ENCODE measurements at places on chromosomes 12 and 14.

DNA sequence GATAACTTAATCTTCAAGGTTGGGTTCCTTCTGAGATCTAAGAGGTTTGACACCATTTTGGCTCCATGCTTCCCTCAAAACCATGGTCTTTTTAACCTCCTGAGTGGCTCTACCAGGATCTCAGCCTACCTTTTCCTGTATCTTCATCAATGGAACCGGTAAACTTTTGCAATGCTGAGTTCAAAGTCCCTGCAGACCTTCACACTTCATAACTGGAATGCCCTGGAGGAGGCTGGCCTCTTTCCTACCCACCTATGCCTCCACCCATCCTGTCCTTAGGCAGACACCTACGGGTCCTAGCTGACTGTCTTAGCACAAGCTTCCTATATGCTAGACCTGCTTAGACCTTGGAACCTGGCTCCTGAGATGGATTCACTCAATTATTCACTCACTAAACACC is 89.5 kb upstream of the EEA1 start:
- no peaks in the 10 kb centered on the region for H3K36me3 ChIP-seq
- H3K27me3 ChIP-seq, result no peaks in the 10 kb centered on the region
- no peak overlapping the region for H3K4me3 ChIP-seq
- DNase-seq, result no peak
- no peaks in the 10 kb centered on the region for H3K4me1 ChIP-seq

- H3K27ac ChIP-seq, result no peak overlapping the region
- no peaks in the 10 kb centered on the region for H3K36me3 ChIP-seq
- no peaks in the 10 kb centered on the region for H3K4me1 ChIP-seq
- DNase-seq, result no peak
- no peaks in the 10 kb centered on the region for H3K27me3 ChIP-seq
These were observed 86.6 kb upstream of the AMIGO2 start for GRCh38 chr12:47166365-47166764.

DNA sequence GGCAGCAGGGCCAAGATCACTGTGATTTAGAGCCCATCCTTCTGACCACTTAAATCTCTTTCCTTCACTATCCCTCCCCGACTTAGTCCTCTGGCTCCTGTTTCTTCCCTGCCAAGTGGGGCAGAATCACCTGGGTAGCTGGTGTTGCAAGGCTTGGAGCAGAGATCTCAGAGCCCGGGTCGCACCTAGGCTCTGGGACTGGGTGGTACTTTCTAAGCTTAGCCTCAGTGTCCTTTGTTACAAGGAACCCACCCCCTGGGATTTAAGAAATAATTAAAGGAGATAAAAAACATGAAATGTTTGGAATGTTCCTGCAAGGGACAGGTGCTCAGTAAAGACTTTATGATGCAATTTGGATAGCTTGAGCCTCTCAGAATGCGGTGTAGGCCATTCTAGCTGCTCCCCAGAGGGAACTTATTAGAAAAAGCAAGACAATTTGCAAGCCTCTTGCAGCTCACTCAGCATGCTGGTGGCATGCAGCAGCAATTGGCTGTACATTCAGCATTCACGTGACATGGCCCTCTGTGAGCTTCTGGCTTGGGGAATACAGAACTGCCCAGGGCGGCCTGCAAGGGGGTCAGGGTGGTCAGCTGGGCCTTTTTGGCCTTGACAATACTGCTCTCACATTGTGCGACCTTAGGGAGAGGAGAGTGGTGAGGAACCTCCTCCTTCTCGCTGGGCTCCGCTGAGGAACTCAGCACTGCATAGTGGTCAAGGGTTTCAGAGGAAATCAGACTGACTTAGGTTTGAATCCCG is 16.8 kb downstream of the C14orf132 start:
- H3K4me3 ChIP-seq, result no peak overlapping the region
- H3K36me3 ChIP-seq, result no peaks in the 10 kb centered on the region
- no peak for DNase-seq
- no peaks in the 10 kb centered on the region for H3K4me1 ChIP-seq

GRCh38 chr14:51967521-51967920 is 21.8 kb upstream of the RTRAF start:
- peaks cover 12% of the 10 kb centered on the region for H3K36me3 ChIP-seq
- H3K27me3 ChIP-seq, result no peaks in the 10 kb centered on the region
- peaks cover 10% of the 10 kb centered on the region for H3K4me1 ChIP-seq
- DNase-seq, result no peak
- H3K27ac ChIP-seq, result no peak overlapping the region

DNA sequence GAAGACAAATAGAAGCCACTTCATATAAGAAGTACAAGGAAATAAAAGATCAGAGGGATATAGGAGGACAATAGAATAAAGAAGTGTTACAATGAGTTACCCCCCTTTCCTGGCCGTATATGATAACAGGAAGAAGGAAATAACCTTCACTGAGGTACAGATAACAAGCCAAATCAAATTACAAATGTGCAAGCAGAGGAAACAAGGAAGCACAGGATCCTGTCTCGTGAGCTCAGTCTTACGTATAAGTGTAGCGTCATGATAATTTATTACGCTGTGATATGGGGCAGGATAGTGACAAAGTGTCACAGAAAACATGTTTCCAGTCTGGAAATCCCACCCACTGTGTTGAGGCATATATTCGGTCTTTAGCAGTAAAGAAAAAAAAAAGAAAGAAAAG is 26.5 kb downstream of the CRACR2A start:
- H3K27ac ChIP-seq, result no peak overlapping the region
- H3K27me3 ChIP-seq, result no peaks in the 10 kb centered on the region
- DNase-seq, result no peak

DNA sequence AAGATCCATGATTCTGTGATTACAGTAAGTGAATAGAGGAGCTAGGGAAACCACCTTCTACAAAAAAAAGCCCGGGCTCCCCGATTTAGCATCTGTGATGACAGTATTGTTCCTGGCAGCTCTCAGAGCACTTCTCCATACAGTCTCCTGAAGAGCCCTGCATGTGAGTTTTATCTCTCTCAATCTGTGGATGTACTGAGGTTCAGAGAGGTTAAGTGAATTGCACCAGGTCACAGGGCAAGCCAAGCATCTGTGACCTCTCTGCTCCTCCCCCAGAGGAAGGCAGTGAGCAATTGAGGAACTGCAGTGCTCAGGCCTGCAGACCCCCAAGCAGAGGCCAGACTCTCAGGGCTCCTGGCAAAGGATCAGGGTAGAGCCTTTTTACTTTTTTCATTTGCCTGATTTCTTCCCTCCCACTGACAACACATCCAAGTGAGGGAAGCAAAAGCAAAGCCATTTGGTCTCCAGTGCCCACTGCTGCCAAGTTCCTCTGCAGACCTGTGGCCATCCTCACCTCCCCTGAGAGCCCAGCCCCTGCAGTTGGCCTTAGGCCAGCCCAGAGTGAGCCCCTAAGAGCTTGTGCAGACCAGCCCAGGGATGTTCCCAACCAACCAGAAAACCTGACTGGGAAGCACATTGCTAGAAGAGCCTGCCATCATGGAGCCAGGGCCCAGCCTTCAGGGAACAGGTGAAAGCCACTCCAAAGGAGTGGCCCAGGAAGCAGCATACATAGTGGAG is 47.6 kb upstream of the PNMA1 start:
- H3K36me3 ChIP-seq, result no peaks in the 10 kb centered on the region
- peaks cover 70% of the 10 kb centered on the region for H3K4me1 ChIP-seq
- DNase-seq, result no peak
- H3K27ac ChIP-seq, result peak overlapping the region; percentile 98

DNA sequence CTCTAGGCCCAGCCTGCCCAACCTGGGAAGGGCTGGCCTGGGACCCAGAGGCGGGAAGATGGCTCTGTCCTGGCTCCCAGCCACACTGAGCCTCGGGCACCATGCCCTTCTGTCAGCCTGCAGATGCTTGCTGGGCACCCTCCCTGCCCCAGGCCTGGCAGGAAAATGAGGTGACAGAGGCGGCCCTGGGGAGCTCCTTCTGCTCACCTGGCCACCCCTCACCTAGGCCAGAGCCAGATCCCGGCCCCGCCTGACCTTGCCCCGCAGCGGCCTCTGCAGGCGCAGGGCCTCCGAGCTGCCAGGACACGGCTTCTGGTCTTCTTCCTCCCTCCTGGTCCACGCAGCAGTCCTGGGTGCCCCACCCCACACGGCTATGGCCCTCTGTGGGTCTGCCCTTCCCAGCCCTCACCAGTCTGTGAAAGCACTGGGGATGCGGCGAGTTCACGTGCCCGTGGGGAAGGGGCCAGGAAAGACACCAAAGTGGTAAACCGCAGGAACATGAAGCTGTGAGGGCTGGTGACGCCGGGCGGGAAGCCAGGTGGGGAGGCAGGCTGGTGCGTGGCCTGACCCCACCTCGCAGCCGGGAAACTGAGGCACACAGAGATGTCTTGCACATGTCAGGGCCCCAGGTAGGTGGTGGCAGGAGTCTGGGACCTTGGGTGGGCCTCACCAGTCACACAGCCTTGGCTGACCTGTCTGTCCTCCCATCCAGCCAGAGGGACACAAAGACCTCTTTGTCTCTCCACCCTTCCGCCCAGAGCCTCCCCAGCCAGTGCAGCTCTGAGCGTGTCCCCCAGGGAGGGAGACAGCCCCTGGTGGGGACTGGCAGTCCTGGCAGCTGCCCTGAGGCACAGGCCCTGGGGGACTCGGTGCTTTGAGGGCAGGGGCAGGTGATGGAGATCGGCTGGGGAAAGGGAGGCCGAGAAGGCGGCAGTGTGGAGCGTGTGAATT is 12.8 kb downstream of the BAG5 start:
- H3K36me3 ChIP-seq, result no peaks in the 10 kb centered on the region
- no peak for DNase-seq
- H3K4me3 ChIP-seq, result no peak overlapping the region
- H3K27me3 ChIP-seq, result no peaks in the 10 kb centered on the region
- H3K4me1 ChIP-seq, result no peaks in the 10 kb centered on the region
